ENCODE measurements at places on chromosomes 3 and 15. TPM values are rescaled to one million over a fixed set of nuclear protein-coding genes. Genes with fewer than 3 reads are reported as not detected.

The SPATA12 gene
- polyA plus RNA-seq = 0.02 TPM

The CFAP44 gene
- polyA plus RNA-seq = 0.40 TPM

The AEN gene
- 27.7 TPM for polyA plus RNA-seq

The PDZRN3 gene
- polyA plus RNA-seq = 10.7 TPM

The MON1A gene
- 6.7 TPM for polyA plus RNA-seq

The DPPA2 gene
- not detected for polyA plus RNA-seq

Measured in fibroblast of lung (primary cell).